ENCODE measurements at places on chromosomes 6 and 20.

DNA sequence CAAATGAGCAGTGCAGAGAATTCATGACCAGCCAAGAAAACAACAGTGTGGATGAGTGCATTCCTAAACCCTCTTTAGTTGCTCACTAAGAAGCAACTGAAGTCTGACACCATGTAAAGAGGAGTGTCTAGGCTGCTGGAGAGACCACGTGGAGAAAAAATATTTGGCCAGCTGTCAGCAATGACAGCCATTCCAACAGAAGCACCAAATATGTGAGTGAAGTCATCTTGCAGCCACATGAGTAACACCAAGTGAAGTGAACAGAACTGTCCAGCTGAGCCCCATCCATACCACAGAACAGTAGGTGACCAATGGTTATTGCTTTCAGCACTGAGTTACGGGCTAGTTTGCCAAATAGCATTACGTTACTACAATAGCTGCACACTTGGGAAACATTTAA is 89.4 kb downstream of the TBXT start:
- no peak for DNase-seq

GRCh38 chr6:128235556-128235955 is 284.8 kb downstream of the PTPRK start:
- no peak for DNase-seq

GRCh38 chr6:139330306-139330705 is 38.5 kb upstream of the TXLNB start:
- no peak for DNase-seq

DNA sequence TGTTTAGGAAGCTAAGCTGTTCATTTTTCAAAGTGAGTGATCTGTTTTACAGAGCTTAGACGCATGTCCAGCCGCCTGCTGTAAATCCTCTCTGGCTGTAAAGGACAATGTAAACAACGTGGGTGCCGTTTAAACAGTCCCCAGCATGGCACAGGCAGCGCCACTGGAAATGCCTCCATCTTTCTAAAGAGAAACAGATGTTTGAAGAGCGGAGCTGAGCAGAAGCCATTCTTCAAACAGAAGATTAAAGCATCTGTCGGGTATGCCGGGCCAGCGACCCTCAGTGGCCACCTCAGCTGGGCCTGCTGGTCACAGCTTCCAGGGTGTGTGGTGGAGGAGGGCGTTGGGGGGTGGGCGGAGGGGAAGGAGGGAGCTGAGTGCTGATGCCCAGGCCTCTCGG is 138.6 kb downstream of the ERMARD start:
- no peak for DNase-seq

GRCh38 chr6:138605958-138606357 is 106.7 kb upstream of the NHSL1 start:
- DNase-seq = no peak

- DNase-seq = no peak
These were observed 9.2 kb downstream of the ZHX3 start for GRCh38 chr20:41308290-41308711.

- no peak for DNase-seq
These were observed 309.7 kb downstream of the KIF16B start for GRCh38 chr20:16263582-16263981.

- no peak for DNase-seq
These were observed 15.0 kb downstream of the PREX1 start for GRCh38 chr20:48812600-48813445.

DNA sequence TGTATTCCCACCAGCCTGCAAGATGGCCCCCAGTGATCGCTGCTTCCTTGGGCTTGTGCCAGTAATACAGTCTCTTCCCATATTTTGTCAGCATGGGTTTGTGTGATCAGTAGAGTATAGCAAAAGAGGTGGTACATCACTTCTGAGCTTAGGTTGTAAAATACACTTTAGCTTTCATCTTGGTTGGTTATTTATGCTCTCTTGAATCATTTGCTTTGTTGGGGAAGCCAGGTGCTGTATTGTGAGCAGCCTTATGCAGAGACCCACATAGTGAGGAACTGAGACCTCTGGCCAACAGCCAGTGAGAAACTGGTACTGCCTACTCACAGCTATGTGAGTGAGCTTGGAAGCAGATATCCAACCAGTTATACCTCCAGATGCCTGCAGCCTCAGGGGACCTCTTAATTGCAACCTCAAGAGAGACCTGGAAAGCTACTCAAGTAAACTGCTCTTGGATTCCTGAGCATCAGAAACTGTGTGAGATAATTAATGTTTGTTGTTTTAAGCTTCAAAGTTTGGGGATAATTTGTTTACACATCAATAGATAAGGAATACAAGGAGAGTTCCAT is 229.3 kb downstream of the FARS2 start:
- DNase-seq = no peak

DNA sequence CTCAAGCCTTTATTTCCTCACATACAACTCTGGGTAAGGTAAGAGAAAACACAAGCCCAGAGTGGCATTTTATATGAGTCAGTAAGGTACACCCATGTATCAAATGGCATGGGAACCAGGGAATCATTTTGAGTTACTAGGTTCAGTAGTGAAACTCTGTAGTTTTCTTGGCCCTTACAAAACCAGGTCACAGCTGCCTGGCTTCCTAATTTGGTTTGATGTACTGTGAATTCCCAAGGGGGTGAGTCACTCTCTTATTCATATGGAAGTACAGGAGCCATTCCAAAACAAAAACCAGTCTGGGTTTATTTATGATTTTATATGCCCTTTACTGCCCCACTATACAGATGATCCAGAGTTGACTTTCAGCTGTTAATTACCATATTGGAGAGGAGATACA is 70.7 kb downstream of the PDE7B start:
- peak; percentile 86 for DNase-seq

- DNase-seq = no peak
These were observed 313.0 kb upstream of the AGPAT4 start for GRCh38 chr6:161586887-161587286.

DNA sequence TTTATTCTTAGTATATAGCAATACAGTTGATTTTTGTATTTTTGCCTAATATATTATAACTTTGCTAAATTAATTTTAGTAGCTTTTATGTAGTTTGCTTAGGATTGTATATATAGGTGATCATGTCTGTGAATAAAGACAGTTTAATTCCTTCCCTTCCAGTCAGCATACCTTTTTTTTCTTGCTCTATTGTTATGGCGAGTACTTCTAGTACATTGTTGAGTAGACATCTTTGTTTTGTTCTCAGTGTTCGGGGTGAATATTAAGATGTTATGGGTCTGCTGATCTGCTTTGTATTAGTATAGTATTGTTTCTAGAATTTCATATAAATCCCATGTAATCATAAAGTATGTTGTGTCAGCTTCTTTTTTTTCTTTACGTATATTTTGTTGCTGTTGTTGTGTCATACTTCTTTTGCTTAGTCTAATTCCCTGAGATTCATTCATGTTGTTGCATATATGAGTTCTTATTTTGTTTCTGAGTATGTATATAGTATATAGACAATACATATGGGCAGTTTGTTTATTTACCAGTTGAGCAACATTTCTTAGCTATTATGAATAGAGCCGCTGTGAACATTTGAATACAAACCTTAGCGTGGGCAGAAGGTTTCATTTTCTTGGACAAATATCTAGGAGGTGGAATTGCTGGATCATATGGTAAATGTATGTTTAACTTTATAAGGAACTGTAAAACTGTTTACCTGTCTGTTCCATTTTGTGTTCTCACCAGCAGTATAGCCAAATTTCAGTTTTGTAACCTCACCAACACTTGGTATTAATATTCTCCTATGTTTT is 25.5 kb downstream of the NCOA3 start:
- no peak for DNase-seq

DNA sequence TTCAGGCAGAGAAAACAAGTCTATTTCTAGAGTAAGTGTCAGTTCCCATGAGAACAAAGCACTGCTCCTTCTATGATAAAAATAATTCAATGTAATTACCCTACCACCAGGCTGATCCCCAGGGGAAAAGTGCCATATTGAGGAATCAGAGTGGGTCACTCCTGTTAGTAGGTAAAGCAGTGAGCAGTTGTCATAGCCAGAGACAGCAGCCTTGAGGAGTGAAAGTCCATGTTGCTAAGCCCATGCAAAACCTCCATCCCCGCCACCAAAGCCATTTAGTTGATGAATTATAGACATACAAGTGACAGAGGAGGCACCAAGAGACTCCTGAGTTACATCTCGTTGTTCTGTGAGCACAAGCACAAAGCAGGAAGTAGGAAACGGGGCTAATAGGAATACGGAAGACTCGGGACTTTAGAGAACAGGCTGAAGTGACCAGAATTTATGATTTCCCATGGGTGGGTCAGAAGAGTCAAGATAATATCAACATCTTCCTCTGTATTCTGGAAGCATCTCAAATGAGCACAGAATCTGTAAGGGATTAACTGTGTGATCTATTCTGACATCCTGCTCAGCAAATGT is 197.9 kb downstream of the MAFB start:
- DNase-seq = no peak

- DNase-seq = no peak
These were observed 744.4 kb downstream of the GRIK2 start for GRCh38 chr6:102137859-102138258.

DNA sequence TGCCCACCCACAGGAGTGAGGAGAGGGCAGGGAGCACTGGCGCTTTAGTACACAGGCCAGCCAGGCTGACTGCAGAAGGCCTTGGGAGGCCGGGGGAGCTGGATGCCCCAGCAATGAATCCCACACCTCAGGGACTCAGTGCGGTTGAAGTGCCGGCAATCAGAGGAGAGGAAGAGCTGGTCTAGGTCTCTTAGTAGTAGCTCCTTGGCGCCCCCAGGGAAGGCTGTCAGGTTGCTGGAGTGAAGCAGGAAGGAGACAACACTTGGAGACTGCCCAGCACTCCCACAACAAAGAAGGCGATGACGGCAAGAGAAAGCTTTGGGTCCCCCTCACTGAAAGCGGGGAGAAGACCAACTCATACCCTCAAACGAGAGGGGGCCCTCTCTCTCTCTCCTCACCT is 8.3 kb upstream of the TNXB start:
- DNase-seq = no peak

DNA sequence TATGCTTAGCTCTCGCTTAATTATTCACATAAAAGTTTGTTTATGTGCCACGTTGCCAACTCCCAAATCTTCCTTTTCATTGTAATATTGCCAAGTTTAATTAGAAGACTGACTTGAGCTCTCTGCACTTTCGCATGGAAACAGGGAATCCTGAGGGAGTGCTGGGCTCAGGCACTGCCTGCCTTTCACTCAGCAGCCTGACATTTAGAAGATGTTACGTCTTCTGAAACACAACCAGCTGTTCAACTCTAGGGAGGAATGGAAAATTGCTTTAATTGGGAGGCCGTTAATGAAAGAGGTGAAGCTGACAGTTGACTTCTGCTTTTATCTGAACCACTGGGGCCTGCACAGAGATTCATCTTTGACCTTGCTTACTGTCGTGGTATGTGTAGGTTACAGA is 77.4 kb upstream of the MTHFD1L start:
- no peak for DNase-seq

DNA sequence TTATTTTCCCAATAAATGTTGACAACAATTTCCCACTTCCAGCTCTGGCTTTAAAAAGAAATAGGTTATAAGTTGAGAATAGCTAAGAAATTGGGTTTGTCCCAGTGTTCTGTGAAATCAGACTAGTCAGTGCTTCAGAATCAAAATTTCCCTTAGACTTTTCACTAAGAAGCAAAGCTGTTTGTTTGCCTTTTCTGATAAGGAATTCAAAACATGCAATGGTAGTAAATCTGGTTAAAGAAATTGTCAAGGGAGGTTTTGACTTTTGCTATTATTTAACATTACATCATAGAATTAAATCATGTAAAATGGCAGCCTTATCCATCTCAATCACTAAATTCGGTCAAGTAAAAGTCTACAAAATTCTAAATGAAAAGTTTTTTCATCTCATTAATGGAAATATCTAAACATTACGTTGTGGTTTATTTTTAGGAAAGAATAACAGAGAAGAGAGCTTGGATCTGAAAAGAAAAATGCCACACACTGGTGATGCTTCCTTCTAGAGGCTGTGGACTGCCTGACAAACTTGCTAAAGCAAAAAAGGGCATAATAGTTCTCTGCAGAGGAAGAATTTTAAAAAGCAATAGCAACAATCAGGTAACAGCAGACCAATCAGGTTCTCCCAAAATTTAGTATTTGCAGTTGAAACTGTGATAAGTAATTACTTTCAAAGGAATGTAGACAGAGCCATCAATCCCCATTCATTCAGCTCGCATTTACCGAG is 36.4 kb downstream of the PLAGL1 start:
- no peak for DNase-seq

GRCh38 chr6:154080461-154081189 is 41.6 kb downstream of the OPRM1 start:
- DNase-seq = no peak

GRCh38 chr6:133358574-133359150 is 117.5 kb downstream of the EYA4 start:
- DNase-seq = no peak

DNA sequence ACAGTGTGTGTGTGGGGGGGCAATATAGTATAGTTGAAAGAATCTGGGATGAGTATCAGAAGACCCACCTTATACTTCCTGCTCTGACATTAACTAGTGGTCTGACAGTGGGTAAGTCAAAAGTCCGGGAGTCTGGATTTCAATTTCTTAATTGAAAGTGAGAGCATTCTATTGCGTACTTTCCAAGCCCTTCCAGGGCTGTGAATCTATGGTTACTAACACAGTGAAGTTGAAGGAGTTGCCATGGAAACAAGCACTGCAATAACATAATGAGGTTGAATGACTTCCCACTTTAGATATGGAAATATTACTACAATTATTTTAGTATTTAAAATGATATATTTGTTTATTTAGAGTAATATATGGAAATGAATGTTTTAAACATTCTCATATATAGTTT is 80.2 kb downstream of the MLIP start:
- DNase-seq = no peak

DNA sequence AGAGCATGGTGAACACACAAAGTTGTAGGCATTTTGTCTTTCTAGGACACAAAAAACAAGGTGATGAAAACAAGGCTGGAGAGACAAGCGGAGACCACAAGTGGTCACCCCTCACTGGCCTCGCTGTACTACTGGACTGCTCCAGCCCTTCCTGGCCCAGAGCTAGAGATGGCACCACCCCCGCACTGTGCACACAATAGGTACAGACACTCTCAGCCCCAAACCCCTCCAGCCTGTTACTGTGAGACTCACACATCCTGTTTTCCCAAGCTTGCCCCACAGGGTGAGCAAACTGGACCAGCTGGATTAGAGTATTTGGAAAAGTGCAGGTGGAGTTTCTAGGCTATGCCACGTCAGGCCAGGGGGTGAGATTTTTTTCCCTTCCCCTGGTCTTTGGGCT is 8.4 kb upstream of the ZSWIM1 start:
- no peak for DNase-seq

- DNase-seq = no peak
These were observed 28.1 kb upstream of the PNPLA1 start for GRCh38 chr6:36241728-36242127.

GRCh38 chr6:85715797-85716196 is 73.1 kb upstream of the SYNCRIP start:
- no peak for DNase-seq

DNA sequence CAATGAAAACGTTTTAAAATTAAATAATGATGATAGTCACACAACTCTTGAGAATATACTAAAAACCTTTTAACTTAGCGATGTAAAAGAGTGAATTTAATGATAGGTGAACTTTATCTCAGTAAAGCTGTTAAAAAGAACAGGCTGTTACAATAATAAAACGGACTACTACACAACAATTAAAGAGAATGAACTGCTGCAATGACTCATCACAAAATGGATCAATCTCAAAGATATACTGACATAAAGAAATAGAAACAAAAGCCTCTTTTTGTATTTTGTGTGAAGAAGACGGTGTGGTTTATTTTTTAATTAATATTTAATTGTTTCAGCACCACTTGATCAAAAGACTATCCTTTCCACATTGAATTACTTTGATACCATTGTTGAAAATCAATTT is 352.4 kb upstream of the GJE1 start:
- no peak for DNase-seq

Measured in amniotic stem cell (primary cell).